ENCODE measurements at places on chromosomes 6 and 20.

- no peak for DNase-seq
Observed at GRCh38 chr6:21791056-21791455, 197.5 kb downstream of the SOX4 start.

GRCh38 chr6:87078983-87079616 lies 15.8 kb downstream of the CGA start:
- DNase-seq = peak; percentile 72

DNA sequence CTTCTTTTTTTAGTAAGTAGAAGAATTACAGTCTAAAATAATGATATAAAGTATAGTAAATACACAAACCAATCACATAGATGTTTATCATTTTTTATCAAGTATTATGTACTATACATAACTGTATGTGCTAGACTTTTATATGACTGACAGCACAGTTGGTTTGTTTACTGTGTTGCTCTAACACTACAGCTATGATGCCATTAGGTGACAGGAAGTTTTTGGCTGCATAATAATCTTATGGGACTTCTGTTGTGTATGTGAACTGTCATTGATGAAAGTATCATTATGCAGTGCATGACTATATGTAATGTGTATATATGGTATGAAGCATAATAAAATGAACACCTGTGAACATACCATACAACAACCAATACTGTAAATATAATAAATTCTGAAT lies 104.0 kb downstream of the ZFAND3 start:
- DNase-seq = no peak

GRCh38 chr20:45845452-45845851 lies 11.7 kb downstream of the ACOT8 start:
- DNase-seq = no peak

GRCh38 chr6:170018936-170019817 lies 267.8 kb downstream of the ERMARD start:
- no peak for DNase-seq

GRCh38 chr20:50151034-50151743 lies 2.3 kb downstream of the PEDS1 start:
- no peak for DNase-seq

DNA sequence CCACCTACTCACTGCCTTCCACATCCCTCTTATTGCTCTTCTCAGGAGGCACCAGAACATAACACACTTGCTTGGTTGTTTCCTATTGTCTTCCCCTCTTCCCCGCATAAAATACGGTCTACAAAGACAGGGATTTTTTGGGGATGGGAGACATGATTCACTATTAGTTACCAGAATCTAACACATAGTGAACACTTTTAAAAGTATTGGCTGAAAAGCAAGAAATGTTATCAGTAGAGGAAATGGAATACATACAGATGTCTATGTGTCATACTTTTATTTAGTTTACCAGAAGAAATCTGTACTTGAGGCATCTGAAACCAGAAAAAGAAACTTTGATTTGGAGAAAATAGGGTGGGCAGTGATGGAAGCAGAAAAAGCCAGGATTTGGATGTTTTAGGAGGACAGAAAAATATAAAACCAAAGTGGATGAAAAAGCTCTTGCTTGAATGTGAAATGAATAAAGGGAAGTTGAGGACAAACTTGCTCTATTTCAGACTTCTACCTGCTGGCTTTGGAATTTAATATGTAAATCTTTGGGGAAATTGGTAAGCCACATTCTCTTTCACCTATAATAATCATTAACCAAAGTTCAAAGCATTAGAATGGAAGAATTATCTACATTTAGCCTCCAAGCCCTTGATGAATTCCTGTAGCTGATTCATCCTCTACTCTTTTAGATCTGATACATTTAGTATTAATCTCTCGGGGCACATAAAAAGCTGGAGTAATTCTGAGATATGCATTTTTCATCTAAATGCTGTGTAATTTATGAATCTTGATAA lies 82.6 kb downstream of the DOK5 start:
- DNase-seq = no peak

GRCh38 chr6:136254851-136255466 lies 4.8 kb upstream of the MTFR2 start:
- no peak for DNase-seq

- no peak for DNase-seq
Observed at GRCh38 chr6:14641423-14642135, 524.0 kb downstream of the CD83 start.

All from activated CD4-positive, alpha-beta T cell treated with anti-CD3 and anti-CD28 coated beads, Interleukin-2, Interleukin-6, amounts not matched to agents 100 ng/mL and 50 ng/mL, durations not matched to agents 16 hours and 8 hours (primary cell).